ENCODE measurements at places on chromosomes 2 and 18.

GRCh38 chr18:3329872-3330271 lies 67.9 kb downstream of the MYL12B start:
- no peak for DNase-seq

DNA sequence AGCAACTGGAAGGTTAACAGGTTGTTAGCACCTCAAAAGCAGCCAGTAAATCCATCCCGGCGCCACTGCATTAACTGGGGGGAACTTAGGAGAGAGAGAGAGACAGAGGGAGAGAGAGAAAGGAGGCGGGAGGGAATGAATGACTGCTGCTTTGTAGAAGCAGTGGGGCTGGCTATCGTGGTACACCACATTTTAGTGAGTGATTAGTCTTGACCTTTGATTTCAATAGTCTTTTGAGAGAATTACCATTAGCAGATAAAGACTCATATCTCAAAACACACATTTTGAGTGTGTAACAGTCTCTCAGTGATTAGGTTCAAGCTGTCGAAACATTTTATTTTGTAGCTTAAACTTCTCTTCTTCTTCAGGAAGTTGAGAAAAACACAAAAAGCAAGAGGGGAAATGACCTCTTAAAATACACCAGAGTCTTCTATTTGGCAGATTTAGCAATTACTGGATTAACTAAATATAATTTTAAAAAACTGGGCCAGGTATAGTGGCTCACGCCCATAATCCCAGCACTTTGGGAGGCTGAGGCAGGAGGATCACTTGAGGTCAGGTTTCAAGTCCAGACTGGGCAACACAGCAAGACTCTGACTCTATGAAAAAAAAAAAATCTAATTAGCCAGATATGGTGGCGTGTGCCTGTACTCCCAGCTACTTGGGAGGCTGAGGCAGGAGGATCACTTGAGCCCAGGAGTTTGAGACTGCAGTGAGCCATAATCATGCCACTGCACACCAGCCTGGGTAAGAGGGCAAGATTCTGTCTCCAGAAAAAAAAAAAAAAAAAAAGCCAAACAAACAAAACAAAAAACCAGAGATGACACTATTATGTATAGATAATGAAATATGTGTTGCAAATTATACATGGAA lies 22.0 kb upstream of the PNO1 start:
- DNase-seq, result no peak

DNA sequence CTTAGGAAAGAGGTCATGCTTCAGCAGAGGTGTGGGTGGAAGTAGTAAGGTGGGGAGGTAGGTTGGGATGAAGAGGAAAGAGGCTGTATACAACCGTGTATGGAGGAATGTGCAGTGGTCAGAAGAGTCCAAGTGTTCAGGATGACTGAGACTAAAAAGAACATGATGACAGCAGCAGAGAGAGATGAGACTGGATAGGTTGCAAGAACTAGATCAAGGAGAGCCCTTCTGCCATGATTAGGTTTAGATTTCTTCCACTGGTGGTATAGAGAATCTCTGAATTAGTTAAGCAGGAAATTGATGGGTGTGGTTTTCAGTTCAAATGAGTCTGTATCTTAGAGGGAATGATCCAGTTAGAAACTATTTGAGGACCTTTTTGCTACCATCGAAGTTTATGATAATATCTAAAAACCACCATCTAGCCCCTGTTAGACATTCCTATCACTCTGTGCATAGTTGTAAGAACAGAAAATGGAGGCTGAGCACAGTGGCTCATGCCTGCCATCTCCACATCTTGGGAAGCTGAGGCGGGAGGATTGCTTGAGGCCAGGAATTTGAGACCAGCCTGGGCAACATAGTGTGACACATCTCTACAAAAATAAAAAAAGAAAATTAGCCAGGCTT lies 221.0 kb downstream of the LTBP1 start:
- peak; percentile 43 for DNase-seq

GRCh38 chr2:69888451-69888850 lies 5.3 kb upstream of the SNRNP27 start:
- DNase-seq, result no peak

GRCh38 chr2:185456517-185456916 lies 282.1 kb upstream of the FSIP2 start:
- DNase-seq, result peak; percentile 34

DNA sequence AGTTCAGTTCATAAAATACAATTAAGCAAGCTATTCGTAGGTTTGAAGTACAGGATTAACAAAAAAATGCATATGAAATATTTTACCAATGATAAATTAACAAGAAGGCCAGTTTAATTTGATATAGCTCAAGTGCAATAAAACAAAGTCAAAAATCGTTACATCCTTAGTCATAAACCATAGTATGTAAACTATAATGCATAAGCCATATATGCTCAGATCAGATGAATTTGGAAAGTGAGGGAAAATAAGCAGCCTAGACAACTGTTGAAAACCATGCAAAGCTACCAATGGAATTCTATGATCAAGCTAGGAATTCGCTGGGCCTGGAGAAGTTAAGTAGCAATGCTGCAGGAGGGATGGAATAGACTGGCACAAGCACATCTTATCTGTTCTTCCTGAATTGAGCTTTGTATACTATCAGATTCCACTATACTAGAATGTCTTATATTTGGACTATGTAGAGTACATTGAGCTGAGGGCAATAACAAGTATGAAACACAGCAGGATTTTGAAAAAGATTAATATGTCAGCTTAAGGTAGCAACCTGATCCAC lies 682.0 kb downstream of the IRS1 start:
- DNase-seq, result peak; percentile 47

DNA sequence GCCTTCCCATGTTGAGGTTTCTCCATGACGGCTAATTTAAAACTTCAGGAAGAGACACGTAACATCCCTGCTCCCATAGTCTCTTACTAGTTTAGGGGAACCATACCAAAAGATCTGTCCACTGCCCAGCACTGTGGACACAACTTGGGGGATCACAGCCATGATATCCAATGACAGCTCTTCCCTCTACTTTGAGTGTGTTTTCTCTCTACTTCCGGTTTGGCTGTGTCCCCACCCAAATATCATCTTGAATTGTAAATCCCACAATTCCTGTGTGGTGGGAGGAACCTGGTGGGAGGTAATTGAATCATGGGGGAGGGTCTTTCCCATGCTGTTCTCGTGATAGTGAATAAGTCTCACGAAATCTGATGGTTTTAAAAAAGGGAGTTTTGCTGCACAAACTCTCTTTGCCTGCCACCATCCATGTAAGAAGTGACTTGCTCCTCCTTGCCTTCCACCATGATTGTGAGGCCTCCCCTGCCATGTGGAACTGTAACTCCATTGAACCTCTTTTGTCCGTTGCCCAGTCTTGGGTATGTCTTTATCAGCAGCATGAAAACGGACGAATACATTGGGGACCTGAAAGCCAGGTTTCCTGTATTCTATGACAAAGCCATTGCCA lies 1.6 kb upstream of the MGAT4A start:
- DNase-seq, result no peak

GRCh38 chr18:10495936-10496335 lies 29.9 kb upstream of the NAPG start:
- no peak for DNase-seq

DNA sequence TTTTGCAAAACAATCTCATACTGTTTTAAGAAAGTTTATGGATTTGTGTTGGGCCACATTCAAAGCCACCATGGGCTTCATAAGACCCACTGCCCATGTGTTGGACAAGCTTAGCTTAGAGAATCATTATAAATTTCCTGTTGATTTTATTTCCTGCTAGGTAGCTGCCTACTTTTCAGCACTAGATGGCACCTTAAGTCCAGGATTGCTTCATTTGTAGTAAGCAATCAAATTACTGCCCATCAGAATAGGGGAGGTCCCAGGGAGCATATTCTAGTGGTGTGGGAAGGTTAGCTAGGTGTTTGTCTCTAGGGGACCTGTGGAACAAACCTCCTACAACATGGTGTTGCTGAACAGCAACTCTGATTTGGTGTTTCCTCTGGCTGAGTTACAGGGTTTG lies 11.0 kb upstream of the DCDC2C start:
- DNase-seq, result peak; percentile 49

- no peak for DNase-seq
Observed at GRCh38 chr2:240775905-240776304, 44.1 kb downstream of the KIF1A start.

DNA sequence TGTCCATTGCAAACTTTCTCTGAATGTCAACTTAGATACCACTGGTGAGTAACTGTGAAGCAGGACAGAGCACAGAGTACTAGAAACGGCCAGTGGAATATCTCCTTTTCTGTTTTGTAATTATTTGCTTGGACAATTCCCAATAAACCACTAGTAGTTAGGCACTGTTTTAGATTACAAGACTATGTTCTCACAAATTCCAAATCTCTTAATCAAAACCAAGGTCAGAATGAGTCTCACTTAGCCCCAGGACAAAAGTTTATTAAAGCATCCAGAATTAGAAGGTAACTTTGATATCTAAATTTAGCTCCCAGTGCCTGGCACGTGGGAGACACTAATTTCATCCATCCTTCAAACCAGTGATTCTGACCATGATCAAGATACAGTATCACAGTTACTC lies 89.0 kb downstream of the ZNF521 start:
- peak; percentile 4 for DNase-seq

- no peak for DNase-seq
Observed at GRCh38 chr2:169200756-169201155, 131.4 kb downstream of the DHRS9 start.

GRCh38 chr2:201886504-201886903 lies 80.2 kb downstream of the CDK15 start:
- peak; percentile 68 for DNase-seq

DNA sequence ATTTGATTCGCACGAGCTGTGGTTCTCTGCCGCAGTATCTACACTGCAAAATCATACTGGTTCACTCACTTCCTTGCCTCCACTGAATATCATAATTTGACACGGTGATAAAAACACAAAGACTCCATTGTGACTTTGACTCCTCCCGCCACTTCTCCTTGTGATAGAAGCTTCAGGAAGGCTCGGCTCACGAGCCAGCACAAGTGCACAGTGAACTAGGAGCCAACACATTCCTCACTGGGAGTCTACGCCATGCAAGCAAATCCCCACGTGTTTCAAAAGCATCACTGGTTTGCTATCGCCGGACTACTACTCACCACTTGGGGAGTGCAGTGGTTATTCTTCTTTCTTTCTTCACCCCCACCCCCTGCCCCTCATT lies 293.3 kb upstream of the PARD3B start:
- no peak for DNase-seq

- DNase-seq, result no peak
Observed at GRCh38 chr2:161384864-161385263, 31.2 kb upstream of the TBR1 start.

GRCh38 chr2:144595686-144596072 lies 75.8 kb upstream of the ZEB2 start:
- DNase-seq, result no peak

DNA sequence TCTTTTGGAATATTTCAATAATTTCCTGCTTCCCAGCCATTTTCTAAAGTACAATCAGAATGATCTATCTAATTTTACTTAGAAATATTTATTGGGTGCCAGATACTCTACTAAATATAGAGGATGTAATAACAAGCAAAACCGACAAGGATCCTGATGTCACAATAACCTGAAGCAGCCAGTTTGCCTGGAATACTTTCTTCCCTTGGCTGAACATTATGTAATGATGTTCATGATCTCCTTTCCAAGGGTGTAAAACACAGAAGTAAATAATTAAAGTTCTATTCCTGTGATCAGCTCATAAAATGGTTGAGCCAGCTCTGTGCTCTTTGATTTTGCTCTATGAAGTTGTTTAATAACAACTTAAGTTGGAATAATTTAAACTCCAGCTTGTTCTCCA lies 2.6 kb upstream of the MRPL19 start:
- no peak for DNase-seq

DNA sequence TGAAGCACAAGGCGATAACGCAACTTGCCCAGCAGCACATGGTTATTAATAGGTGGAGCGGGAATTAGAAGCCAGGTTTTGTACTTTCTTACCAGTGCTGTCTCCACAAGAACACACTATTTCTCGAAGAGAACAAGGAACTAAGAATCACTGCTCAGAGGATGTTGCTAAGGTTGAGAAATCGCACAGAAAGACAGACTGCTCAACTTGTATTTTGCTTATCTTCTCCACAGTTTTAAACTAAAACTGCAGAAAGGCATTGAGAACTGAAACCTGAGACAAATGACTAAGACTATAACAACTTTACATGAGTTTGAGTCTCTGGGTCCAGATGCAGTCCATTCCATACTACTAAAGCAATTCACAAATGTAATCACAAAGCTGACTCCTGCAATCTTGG lies 6.2 kb downstream of the PRKD3 start:
- peak; percentile 90 for DNase-seq

DNA sequence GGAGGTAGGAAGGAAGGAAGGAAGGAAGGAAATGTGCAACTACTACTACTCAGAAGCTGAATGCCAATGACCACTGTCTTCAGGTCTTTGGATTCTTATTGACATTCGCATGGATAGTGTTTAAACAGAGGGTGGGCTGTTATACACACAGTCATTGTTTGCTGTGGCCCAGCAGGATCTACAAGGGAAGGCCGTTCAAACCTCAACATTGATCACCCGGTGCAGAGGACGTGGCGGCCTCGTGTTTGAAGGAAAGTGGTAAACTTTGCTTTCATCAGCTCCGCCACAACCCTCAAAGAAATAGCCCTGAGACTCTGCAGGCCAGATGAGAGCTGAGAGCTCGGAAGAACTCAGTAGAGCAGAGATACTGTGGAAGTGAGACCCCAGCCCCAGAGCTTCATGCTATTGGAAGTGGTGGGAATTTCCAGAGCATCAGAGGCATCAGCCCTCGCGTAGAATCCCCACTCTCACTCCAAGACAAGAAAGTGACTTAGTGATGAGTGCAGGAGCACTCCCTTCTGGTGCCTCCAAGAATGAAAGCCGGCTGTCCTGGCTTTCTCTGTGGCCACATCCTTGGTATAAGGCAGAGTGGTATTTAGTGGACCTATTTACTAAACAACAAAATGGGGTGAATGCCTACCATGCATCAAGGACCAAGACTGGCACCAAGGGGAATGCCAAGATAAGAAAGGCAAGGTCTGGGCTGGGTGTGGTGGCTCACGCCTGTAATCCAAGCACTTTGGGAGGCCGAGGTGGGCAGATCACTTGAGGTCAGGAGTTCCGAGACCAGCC lies 10.1 kb upstream of the ROCK2 start:
- no peak for DNase-seq

DNA sequence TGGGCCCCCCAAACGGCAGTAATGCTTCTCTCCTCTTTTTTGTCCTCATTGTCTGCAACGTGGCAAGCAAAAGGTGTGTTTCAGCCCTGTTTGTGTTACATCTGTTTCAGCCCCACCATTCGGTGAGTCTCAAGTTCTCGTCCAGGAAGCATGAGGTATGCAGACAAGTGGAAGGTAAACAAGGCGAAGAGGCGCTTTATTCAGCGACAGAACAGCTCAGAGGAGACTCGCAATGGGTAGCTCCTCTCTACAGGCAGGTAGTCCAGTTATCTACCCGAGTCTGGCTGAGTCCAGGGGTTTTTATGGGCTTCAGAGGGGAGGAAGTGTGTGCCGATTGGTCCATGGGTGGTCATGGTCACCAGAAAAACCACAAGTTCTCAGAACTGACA lies 733.4 kb upstream of the CDH7 start:
- no peak for DNase-seq

DNA sequence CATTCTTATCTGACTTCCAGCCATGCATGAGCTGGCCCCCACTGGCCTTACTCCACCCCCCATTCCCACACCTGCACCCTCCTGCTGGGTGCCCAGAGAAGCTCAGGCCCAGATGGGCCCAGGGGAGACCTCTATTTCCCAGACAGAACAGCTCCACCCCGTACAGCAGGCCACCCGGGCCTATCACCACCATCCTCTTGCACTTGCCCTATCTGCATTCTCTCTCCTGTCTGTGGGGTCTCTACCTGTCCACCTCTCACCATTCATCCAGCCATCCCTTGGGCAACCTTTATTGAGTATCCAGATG lies 25.3 kb upstream of the TNS1 start:
- DNase-seq, result no peak

All from iris pigment epithelial cell (primary cell).